Activated CD8-positive, alpha-beta T cell treated with anti-CD3 and anti-CD28 coated beads for 36 hours (primary cell): ENCODE measurements at places on chromosomes 2 and 18. TPM values are rescaled to one million over a fixed set of nuclear protein-coding genes. Genes with fewer than 3 reads are reported as not detected.

Gene BMP10
- total RNA-seq, result not detected

Gene CDH7
- total RNA-seq, result not detected

- DNase-seq, result no peak
Measured at GRCh38 chr2:222595581-222595980, 60.3 kb downstream of the FARSB start.

Gene CXCR4
- total RNA-seq, result 97.0 TPM

DNA sequence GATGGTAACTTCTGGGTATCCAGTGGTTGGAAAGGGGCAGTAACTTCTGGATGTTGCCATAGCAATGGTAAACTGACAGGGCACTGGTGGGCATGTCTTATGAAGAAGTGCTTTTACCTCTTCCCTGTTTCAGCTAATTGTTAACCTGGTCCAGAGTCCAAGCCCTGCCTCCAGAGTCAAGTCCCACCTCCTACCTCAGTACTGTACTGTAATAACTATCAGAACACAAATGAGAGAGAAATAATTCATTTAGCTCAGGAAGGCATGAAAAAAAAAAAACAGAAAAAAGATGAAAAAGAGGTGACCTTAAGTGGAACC lies 237.0 kb downstream of the ZNF804A start:
- no peak for DNase-seq
